Esophagus muscularis mucosa (tissue), 4 donors: ENCODE measurements at places on chromosomes 1 and 21. TPM values are rescaled to one million over a fixed set of nuclear protein-coding genes. Genes with fewer than 3 reads are reported as not detected.

WDR64 gene
- total RNA-seq, result not detected

DNA sequence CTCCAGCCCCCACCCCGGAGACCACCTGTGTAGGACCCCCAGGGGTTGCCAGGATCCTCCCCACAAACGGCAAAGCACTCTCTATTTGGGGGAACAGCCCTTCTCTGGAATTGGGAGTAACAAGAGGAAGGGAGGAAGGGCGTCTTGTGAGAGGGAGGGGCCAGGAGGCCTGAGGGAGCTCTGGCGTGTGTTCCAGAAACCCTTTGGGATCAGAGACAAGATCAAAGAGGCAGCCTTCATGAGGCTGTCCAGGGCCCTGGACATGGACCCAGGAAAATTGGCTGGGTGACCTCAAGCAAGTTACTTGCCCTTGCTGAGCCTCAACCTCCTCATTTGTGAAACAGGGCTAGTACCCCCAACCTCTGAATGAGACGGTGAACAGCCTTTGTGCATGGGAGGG, 18.1 kb upstream of the ECE1 start:
- DNase-seq, result no peak

GRCh38 chr1:78728359-78728758, 78.7 kb downstream of the IFI44 start:
- no peak for DNase-seq

GRCh38 chr1:8197493-8198282, 120.2 kb upstream of the SLC45A1 start:
- peak; percentile 95 for DNase-seq

DNA sequence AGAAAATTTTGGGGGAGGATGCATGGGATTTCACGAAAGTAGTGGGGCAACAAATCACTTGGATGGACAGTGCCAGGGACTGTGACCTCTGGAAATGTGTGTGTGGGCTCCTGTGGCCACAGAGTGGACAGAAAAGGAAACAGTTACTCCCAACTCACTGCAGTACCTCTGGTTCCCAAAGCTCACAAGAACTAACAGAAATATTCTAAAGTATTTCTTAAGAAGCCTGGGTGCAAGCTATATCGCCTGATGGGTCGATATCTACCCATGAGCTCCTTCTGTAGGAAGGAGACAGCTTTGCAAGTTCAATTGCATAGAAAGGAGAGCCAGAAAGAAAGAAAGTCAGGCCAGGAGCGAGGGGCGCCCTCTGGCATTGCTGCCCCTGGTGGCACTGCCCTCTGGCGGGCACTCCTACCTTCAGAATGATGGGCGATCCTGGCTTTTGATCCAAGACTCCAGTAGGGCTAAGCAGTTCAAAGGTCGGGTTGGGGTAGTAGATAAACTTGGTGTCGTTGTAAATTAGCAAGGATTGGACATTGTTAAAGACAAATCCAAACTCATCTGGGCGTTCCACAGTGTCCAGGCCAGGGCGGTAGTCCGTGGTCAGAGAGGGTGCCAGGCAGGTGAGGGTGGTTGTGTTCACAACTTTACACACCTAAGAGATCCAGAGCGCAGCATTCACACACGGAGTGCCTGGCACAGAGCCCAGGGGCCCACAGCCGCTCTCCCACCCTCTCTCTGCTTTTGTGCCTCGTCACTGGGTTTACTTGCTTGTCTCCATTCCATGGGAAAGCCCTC, 134.7 kb upstream of the CD34 start:
- DNase-seq, result no peak
